NCI-H1930 (cell line): ENCODE measurements at places on chromosomes 4 and X.

DNA sequence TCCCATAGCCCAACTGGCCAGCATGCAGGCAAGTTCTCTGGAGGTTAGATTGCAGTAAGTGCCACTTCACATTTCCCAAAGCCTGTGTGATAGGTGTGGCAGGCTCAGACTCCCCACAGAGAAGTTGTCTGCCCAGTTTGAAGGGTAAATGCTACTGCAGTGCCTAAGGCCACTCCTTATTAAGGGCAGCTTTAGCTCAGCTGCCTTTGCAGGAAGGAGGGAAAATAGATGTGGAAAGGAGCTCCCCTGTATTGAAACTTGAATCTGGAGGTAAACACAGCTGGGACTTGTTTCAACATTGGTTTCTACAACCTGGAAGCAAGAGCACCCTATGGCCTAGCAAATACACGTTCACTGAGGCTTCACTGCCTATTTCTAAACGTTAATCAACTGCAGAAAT, 22.4 kb downstream of the NEXMIF start:
- no peak for DNase-seq

GRCh38 chrX:4484266-4484665, 770.8 kb upstream of the PRKX start:
- DNase-seq, result no peak

DNA sequence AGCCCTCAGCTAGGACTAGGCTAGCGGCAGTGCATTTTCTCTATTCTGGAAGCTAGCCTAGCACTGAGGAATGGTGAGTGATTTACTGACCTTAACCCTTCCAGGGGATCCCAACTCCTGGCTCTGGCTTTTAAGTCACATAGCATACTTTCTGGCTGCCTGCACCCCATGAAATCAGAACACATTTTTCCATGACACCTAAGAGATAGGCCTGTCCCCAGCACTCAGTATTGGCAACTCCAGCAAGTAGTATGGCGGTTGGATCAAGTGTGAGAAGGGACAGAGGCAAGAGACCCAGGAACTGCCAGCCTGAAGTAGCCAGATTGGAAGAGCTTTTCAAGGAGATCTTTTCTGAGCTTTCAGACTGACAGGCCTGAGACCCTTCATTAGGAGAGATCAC, 8.2 kb downstream of the FGF16 start:
- no peak for DNase-seq

DNA sequence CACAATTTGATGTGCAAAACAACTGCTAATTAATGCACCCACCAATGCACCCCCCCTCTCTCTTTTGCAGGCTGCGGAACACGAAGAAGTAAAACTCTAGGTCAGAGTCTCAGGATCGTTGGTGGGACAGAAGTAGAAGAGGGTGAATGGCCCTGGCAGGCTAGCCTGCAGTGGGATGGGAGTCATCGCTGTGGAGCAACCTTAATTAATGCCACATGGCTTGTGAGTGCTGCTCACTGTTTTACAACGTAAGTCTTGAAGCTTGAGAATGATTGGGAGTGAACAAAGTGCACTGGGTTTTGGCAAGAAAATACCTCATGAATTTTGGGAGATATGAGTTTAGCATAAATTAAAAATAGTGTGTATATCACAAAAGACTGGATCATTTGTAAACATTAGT, 28.9 kb downstream of the TMPRSS11E start:
- no peak for DNase-seq

- DNase-seq, result no peak
These were observed 9.1 kb upstream of the PHOX2B start for GRCh38 chr4:41757521-41758156.

DNA sequence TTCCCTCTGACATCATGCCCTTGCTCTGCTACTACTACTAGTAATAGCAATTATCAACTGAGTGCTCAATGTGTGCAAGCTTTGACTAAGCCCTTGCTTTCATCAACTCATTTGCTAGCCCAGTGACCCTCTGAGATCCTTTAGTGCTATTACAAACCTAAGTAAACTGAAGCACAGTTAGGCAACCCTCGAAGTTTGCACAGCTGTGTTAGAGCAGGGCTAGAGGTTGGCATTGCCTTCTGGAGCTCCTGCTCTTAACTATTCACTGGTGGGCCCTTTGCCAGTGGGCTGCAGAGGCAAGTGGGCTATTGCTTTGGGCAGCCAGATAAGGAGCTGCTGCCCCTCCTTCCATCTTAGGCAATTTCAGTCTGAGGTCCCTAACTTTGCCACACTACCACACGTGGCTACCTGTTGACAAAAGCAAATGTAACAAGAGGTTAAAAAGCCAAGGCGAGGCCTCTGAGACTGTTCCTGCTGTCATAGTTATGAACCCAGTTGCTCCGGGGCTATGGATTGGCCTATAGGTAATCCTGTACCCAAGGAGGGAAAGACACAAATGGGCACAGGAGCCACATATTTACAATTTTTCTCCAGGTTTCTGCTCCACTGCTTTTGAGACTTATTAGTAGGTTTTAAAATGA, 41.5 kb upstream of the ANKRD50 start:
- DNase-seq, result no peak

GRCh38 chr4:139458999-139459398, 5.1 kb downstream of the RAB33B start:
- DNase-seq, result no peak

DNA sequence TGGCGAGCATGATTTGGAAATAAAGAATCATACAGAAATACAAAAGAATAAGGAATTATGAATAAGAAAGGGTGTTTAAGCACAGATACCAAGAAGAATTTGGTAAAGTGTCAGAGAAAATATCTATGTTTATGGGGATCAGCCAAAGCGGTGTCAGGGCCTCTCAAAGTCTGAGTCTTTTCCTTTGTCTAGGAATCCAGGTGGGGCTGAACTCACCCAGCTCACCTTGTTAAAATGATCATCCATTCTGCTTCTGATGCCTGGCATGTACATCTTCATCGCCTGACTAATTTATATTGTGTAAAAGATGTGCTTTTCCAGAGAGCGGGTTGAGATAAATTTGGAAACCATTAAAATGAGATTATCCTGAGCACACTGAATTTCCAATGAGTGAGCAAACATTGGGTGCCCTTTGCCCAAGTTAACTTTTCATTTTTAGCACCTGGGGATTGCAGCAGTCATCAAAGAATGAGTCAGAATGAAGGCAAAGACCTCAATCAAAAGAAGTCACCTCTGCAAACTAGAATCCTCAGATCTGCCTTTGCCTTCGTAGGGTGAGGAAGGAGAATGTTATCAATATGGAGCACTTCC, 141.9 kb upstream of the ANXA3 start:
- DNase-seq, result no peak
